Inflammatory macrophage (primary cell): ENCODE measurements at places on chromosomes 5 and 9.

GRCh38 chr5:125835293-125836172 is 587.7 kb upstream of the GRAMD2B start:
- DNase-seq, result no peak

DNA sequence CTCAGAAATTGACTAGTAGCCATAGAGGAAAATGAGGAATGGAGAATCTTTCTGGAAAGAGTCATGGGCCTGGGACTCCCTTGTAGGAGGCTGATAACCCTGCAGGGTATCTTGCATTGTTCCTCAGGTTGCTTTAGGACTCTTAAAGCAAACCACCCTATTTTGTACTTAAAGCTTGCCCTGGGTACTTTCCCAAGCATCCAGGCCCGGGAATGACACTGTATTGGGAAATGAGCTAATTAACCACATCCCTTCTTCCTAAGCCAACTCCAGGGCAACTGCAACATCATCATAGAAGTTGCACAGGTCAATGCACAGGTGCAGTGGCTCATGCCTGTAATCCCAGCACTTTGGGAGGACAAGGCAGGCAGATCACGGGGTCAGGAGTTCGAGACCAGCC is 55.9 kb downstream of the UGCG start:
- DNase-seq, result no peak

DNA sequence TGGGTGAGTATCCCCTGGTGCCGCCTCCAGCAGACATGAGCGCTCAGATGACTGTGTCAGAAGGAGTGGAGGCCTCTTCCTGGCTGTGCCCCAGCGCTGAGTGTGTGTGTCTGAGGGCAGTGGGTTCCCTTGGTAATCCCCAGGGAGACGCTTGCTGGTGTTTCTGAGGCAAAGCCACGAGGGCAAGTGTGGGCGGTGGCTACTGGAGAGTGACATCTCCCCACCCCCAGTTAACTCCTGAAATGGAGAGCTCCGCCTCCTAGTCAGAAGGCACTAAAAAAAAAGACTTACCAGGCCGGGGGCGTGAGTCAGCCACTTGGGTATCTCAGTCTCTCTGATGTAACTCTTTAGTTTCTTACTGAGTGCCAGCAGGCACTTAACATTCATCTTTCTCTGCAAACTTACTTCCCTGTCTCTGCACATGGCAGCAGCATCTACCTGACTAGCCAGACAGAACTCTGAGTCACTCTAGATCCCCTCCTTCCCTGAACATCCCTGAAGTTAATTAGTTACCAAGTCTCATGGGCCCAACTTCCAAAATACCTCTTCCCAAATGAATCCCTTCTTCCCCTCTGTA is 19.3 kb downstream of the ORM2 start:
- peak; percentile 97 for DNase-seq

DNA sequence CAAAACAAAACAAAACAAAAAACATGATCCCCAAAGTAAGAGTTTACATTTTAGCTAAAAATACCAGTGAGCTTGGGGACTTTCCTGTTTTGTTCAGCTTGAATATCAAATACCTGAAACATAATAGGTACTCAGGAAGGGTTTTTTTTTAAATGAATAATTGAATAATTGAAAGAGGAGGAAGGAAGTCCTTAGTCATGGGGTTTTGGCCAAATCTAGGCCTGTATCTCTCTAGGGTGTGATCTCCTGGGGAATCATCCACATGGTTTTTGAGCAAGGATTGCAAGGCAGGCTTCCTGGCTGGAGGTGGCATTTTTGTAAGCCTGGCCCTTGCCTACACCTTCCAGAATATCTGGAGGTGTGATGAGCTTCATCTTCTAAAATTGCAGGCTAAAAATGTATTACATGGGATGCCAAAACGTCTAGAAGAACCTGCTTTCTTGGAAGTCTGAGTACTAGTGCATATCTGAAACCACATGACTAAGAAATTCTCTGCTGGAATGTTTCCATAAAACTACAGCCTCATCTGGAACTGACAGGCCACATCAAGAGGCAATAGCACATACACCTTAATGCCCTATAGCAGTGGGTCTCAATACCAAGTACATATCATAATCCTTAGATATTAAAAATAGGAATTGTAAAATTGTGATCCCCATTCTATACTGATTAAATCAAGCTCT is 10.4 kb downstream of the C9 start:
- DNase-seq, result no peak

- DNase-seq, result no peak
These were observed 2.2 kb downstream of the NPR3 start for GRCh38 chr5:32713361-32713769.

DNA sequence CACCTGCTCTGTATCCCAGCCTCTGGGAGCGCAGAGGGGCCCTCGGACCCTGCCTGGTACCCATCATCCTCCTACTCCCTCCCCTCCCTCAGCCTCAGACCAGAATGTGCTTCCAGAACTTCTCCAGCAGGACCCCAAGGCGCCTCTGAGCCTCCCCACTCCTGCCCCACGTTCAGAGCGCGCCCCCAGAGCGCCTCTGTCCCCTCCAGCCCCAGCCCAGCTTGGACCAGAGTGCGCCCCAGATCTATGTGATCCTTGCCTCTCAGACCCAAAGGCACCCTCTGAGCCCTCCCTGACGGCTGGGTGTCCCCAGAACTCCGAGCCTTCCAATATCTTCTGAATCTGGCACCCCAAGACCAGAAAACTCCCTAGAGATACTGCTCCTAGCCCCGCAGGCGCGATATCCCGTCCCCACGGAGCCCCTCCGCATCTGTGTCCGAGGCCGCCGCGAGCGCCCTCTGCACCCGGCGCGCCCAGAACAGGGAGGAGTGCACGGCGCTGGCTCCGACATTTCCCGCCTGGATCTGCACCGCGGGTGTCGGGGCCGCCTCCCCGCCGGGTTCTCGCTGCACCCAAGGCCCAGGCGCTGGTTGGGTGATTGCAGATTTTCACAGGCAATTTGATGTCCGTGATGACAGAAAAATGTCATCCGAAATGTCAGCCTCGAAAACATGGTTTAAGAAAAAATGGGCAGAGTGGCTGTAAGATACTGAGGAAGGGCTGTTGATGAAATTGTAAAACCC is 522 bp downstream of the BHMT start:
- DNase-seq, result no peak

- no peak for DNase-seq
These were observed 38.6 kb downstream of the SH3RF2 start for GRCh38 chr5:145975001-145975360.

GRCh38 chr5:127290019-127290945 is at the start of gene MEGF10:
TSS of gene MEGF10 (plus strand) at chr5:127290796. CDS start at chr5:127331309, 40,513 bp downstream.
- no peak for DNase-seq

DNA sequence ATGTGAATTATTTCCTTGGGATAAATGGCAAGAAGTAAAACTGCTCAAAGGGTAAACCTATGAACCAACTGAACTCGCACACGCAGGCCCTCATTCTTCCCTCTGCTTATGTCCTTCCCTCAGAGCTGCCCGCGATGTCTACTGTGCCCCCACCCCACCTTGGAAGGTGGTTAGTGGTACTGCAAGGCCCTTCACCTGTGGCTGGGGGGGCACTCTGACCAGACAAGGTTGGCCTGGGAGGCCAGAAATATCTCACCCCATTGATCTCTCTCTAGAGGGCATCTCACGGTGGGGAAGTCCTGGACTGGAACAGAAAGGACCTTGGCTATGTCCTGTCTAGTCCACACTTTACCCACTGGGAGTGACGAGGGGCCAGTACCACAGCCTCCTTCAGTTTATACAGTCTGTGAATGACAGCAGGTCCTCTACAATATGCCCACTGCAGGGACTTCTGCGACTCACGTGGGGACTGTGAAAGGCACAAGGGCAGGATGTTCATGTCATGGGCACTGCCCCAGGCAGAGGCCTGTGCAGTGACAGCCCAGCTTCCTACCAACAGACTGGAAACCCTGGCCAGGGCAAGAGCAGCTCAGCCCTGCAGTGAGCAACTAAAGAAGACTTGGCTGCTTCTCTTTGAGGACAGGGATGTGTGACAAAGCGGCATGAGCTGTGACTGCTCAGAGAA is 56.8 kb upstream of the SYNPO start:
- no peak for DNase-seq

GRCh38 chr9:27487927-27488326 is 36.2 kb upstream of the IFNK start:
- DNase-seq, result no peak

- no peak for DNase-seq
These were observed 1793.0 kb upstream of the ACO1 start for GRCh38 chr9:30591461-30591860.

- DNase-seq, result no peak
These were observed 33.3 kb upstream of the SPRY4 start for GRCh38 chr5:142358121-142358520.

GRCh38 chr9:121172726-121173487 is 28.8 kb downstream of the RAB14 start:
- DNase-seq, result no peak
